ENCODE measurements at places on chromosomes 1 and 21. TPM values are rescaled to one million over a fixed set of nuclear protein-coding genes. Genes with fewer than 3 reads are reported as not detected.

Gene MPL
- not detected for total RNA-seq

Gene SLC45A1
- total RNA-seq, result under 0.01 TPM

Gene RHBG
- total RNA-seq, result not detected

Gene RYR2
- 5.7 TPM for total RNA-seq

Gene H6PD
- 24.5 TPM for total RNA-seq

Gene LCA5L
- total RNA-seq, result 0.52 TPM

Gene LCE5A
- not detected for total RNA-seq

Gene CD5L
- not detected for total RNA-seq

Gene SLC1A7
- not detected for total RNA-seq

Gene HHIPL2
- under 0.01 TPM for total RNA-seq

Gene KCNE2
- total RNA-seq, result 1.6 TPM

Gene NPHP4
- 5.2 TPM for total RNA-seq

Gene HMCN1
- total RNA-seq, result 16.7 TPM

Gene SERINC2
- total RNA-seq, result 2.1 TPM

Gene FAM163A
- total RNA-seq, result under 0.01 TPM

Gene NFASC
- 1.6 TPM for total RNA-seq

Gene ASCL5
- not detected for total RNA-seq

Gene AMY2A
- not detected for total RNA-seq

Gene SHISAL2A
- total RNA-seq, result 0.52 TPM

Gene UQCRHL
- 4.7 TPM for total RNA-seq

Gene DEPDC1
- 3.1 TPM for total RNA-seq

Gene PCBP3
- not detected for total RNA-seq

Gene SELP
- 0.52 TPM for total RNA-seq

Gene DCST2
- not detected for total RNA-seq

Measured in skeletal muscle tissue (tissue), 5 donors.